ENCODE measurements at places on chromosomes 2 and 18. TPM values are rescaled to one million over a fixed set of nuclear protein-coding genes. Genes with fewer than 3 reads are reported as not detected.
A peak's percentile ranks its signal among the peaks of the same experiment; 100 is the strongest.

- DNase-seq = peak; percentile 49
Measured at GRCh38 chr2:218263817-218264641, 3.2 kb downstream of the GPBAR1 start.

DNA sequence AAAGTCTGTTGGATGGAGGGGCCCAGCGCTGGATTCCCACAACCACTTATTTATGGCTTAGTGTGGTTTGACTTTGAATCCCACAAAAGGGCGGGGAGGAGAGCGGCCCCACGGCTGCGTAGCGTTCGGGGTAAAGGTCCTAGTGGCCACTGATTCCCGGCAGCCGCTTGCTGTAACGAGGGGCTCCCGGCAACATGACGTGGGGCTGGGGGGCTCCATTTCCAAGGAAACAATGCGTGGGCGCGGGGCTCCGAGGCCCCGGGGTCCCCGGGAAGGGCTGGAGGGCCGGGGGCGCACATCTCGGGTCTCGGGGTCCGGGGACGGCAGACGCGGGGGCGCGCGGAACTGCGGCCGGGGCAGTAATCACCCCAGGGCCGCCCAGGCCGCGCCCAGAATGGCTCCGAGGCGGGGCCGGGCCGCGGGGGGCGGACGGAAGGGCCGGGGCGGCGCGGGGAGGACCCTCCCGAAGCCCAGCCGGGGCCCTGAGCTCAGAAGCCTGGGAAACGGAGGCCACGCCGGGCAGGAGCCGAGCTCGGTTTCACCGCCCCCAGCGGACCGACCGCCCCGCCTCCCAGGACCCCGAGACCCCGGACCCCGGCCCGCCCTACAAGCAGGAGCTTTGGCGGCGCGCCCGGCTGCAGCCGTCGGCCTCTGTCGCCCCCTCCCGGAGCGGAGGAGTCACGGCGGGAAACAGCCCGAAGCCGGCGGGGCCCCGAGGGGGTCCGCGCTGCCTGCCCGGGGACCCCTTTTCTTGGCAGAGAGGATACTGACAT lies 11.9 kb upstream of the MLPH start:
- peak; percentile 94 for DNase-seq

GRCh38 chr18:50312296-50313030 lies 25.0 kb upstream of the CXXC1 start:
- DNase-seq = no peak

DNA sequence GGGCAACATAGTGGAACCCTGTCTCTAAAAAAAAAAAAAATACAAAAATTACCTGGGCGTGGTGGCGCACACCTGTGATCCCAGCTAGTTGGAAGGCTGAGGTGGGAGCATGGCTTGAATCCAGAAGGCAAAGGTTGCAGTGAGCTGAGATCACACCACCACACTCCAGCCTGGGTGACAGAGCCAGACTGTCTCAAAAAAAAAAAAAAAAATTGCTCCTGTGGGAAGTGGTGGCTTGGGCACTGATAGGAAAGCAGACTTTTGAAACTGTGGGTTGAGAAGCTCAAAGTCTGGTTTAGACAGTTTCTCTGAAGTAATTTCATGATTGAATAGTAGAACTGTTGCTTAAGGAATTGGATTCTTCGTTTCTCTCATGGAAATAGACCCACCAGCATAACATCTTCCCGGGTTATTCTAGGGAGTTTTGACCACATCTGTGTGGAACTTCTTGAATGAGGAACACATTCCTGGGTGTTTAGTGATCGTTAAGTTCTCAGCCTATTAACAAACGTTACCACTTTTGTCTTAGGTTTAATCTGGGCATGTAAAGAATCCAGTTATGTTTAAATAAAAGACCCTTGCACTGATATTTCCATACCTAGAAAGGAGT lies 33.5 kb downstream of the GRHL1 start:
- no peak for DNase-seq

DNA sequence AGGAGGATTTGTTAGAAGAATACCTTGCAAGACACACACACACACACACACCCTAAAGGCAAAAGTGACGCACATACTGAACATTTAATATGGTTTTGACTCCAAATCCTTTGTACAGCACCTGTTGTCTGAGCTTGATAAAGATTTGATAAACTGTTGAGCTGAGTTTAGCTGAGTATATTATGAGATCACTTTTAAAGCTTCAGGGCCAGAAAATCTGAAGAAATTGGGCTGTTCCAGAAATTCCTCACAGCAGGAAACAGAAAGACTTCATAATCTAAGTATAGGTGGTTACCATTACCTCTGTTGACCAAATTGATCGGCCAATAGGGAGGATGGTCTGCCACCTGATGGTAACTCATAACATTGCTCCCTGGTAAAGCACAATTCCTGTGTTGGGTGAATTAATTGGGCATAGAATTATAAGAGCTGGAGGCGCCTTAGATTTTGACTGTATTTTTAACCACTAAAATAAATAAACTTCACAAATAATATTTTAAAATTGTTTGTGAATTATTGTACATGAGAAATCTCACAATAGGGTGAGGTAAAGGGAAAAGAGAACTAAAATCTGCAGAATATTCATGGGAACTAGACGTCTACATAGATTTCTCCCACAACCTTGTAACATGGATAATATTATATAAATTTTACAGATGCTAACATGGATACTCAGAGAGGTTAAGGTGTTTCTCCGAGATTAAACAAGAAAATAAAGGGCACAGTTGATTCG lies 21.8 kb upstream of the RPIA start:
- DNase-seq = no peak

GRCh38 chr2:238850091-238850490 lies 2.2 kb downstream of the TWIST2 start:
- DNase-seq = no peak

DNA sequence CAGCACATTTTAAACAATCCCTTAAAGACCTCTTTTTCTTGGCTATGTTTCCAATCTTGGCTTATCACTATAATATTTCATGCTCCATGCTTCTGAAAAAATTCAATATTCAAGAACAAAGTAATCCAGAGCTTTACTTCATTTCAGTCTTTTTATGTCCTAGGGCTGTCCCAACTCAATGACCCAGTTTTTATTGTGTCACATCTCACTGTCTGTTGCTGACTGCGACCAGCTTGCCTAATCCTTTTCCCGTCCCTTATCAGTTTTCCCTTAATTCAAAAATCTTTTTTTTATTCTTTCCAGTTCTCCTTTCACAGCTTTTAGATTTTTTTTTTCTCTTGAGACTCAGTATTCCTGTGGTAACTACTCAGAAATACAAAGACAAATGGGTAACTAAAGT lies 10.2 kb downstream of the TMEM17 start:
- DNase-seq = no peak

DNA sequence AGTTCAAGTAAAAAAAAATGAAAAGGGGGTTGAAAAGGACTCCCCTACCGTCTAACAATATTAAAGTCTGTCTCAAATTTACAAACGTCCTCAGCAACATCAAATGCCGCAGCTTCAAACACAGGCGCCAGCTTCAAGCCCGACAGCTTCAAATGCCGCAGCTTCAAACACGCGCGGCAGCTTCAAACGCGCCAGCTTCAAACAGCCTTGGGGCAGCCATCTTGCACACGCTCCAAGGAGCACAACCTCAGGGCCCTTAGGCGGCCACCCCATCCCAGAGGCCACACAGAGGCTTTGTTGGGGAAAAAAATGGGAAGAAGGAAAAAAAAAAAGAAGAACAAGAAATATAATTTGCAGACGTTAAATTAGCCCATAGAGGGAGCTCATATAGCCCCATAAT lies 244.4 kb upstream of the VRK2 start:
- no peak for DNase-seq

GRCh38 chr18:31430554-31430953 lies 17.0 kb upstream of the DSG3 start:
- no peak for DNase-seq

- DNase-seq = no peak
Measured at GRCh38 chr2:188412190-188412589, 120.5 kb downstream of the GULP1 start.

GRCh38 chr18:59917422-59917821 lies 17.6 kb downstream of the PMAIP1 start:
- DNase-seq = no peak

- no peak for DNase-seq
Measured at GRCh38 chr2:143819190-143819735, 690.0 kb downstream of the ARHGAP15 start.

Gene SLC23A3
- total RNA-seq = 3.1 TPM

Gene PTPRN
- not detected for total RNA-seq
